ENCODE measurements at places on chromosomes 12 and 14. TPM values are rescaled to one million over a fixed set of nuclear protein-coding genes. Genes with fewer than 3 reads are reported as not detected.

PIK3C2G gene
- total RNA-seq: 2.5 TPM

ADAMTS20 gene
- 1.6 TPM for total RNA-seq

TAS2R13 gene
- total RNA-seq: 12.4 TPM

ARHGEF40 gene
- 80.2 TPM for total RNA-seq

ALX1 gene
- total RNA-seq: 13.0 TPM

TDG gene
- total RNA-seq: 57.5 TPM

GPR33 gene
- total RNA-seq: not detected

EMC9 gene
- 15.1 TPM for total RNA-seq

OR6C2 gene
- not detected for total RNA-seq
